ENCODE measurements at places on chromosomes 13 and 19.

GRCh38 chr13:59643364-59643841, 520.3 kb downstream of the DIAPH3 start:
- DNase-seq, result no peak

- DNase-seq, result no peak
These were observed 267.9 kb downstream of the LMO7 start for GRCh38 chr13:75904012-75904411.

DNA sequence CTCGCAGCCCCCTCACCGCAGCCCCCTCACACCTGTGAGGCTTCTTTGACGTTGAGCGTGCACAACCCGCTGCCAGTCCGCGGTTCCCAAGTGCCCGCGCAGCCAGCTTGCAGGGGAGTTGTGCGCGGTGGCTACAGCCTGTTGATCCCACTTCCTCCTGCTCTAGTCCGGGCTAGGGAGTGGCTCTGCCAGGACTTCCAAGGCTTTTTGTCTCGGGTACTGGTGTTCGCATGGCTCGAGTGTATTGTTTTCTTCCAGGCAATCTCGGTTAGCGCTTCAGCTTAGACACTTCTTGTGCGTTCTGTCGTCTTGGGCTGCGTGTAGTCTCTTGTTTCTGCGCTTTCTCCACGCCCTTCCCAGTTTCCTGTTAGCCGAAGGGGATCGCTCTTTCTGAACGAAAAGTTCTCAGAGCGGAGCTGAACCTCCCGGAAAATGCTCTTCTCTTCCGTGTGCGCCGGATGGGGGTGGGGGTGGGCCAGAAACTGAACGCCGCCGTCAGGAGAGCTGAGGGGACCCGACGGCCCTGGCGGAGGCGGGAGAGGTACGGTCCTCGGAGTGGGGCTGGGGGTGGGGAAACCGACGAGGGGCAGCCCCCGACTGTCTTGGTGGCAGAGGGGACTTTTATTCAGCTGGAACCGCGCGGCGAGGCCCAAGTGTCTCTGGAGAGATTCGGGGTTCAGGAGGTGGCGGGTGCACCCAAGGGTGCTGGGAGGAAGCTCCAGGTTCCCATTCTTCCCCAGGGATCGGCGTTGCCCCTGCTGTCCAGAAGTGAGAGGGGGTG, 697 bp upstream of the DGKH start:
- peak; percentile 46 for DNase-seq

DNA sequence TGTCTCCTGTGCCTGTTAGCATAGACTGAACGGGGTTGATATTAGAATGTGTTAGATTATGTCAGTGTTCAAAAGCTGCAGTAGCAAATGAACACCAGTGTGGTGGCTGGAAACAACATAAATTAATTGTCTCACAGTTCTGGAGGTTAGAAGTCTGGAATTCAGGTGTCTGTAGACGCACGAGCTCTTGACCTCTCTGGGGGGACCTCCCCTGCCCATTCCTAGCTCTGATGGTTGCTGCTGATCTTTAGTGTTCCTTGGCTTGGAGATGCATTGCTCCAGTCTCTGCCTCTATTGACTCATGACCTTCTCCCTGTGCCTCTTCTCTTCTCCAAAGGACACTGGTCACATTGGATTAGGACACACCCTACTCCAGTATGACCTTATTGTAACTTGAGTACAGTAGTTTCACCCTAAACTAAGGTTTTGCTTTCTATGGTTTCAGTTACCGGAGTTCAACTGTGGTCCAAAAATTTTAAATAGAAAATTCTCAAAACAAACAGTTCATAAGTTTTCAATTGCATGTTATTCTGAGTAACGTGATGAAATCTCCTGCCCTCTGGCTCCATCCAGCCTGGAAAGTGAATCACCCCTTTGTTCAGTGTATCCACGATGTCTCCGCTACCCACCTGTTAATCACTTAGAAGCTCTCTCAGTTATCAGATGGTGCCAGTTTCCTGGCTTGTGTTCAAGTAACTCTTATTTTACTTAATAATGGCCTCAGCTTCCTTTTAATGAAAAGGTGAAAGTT, 273.2 kb downstream of the MYO16 start:
- DNase-seq, result no peak

DNA sequence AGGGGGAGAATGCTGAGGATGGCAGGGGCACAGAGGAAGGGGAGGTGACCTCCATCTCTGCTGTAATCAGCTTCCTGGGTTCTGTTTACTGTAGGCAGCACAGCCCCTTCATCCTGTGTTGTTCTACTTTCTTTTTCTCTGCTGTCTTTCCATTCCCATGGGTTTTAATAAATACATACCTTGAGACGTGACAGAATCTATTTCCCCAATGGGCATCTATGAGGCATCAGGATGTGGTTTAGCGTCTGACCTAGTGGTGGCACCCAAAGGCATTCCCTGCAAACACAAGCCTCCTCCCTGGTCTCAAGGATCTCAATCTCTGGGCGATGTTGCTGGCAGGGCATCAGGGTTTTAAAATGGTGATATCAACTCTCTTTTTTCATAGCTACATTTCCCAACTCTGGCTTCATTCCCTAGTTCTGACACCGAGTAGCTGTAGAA, 60.8 kb downstream of the ALOX5AP start:
- no peak for DNase-seq

GRCh38 chr19:18298601-18299000, 17.2 kb upstream of the JUND start:
- no peak for DNase-seq

- DNase-seq, result no peak
These were observed 2.1 kb upstream of the PHLDB3 start for GRCh38 chr19:43506629-43507028.

DNA sequence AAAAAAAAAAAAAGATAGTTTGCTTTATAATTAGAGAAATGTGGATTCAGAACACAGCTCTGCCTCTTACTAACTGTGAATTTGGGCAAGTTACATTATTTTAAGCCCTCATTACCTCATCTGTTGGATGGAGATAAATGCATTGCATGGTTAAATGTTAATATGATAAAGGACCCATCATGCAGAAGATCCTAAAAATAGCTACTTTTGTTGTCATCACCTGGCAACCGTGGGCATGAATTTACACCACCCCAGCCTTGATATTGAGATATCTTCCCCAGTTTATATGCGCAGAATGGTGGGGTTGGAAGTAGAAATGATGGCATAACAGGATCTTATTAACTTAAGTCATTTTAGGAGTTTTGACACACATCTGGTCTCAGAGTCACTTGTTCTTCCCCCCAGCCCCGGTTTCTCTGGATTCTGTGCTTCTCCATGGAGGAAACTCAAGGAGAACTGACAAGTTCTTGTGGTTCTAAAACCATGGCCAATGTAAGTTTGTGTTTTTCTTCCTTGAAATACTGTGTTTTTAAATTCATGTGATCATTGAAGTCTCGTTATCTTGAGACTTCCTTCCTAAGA, 8.9 kb downstream of the ZNF546 start:
- DNase-seq, result no peak

DNA sequence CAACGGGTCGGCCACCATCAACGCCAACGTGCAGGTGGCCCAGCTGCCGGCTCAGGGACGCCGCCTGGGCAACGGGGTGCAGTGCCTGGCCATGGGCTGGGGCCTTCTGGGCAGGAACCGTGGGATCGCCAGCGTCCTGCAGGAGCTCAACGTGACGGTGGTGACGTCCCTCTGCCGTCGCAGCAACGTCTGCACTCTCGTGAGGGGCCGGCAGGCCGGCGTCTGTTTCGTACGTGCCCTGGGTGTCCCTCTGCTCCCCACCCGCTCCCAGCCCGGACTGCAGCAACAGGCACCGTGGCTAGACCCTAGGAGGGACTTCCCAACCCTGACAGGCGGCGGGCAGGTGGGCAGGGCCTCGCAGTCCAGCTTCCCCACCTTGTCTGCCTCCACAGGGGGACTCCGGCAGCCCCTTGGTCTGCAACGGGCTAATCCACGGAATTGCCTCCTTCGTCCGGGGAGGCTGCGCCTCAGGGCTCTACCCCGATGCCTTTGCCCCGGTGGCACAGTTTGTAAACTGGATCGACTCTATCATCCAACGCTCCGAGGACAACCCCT, 3.5 kb downstream of the ELANE start:
- no peak for DNase-seq

DNA sequence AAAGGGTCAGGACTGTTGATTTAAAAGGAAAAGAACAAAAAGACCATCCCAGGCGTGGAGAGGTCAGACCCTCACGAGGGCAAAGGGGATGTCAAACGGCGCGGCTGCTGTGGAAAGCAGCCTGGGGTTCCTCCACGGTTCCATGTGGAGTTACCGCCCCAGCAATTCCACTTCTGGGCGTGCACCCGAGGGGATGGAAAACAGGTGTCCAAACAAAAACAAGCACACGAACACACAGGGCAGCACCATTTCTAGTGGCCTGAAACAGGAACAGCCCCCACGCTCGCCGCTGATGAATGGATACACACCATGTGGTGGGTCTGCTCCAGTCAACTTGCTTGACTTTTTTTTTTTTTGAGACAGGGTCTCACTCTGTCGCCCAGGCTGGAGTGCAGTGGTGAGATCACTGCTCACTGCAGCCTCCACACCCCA, 11.2 kb downstream of the AP3D1 start:
- DNase-seq, result no peak

- DNase-seq, result no peak
These were observed 106.7 kb downstream of the RAP2A start for GRCh38 chr13:97540696-97541095.

- no peak for DNase-seq
These were observed 497.8 kb downstream of the UQCRFS1 start for GRCh38 chr19:28715157-28715556.

DNA sequence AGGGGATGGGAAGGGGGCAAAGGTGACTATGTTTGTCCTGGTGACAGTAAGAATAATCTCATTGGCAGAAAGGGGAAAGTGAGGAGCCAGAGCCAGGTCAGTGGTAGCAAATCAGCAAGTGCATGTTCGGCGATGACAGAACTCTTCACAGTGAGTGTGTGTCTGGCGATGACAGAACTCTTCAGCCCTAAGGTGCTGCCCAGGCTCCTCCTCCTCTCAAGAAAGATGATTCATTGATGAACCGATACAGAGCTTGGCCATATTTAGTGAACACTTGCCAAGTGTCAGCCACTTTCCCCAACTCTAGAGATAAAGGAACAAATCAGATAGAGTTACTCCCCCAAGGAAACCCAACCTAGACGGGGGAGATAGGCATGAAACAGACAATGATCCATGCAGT, 199.3 kb upstream of the UBL3 start:
- no peak for DNase-seq

- DNase-seq, result no peak
These were observed 99.7 kb upstream of the RXFP2 start for GRCh38 chr13:31639443-31640163.
